DMS153 (cell line): ENCODE measurements at places on chromosomes 12 and 14.

DNA sequence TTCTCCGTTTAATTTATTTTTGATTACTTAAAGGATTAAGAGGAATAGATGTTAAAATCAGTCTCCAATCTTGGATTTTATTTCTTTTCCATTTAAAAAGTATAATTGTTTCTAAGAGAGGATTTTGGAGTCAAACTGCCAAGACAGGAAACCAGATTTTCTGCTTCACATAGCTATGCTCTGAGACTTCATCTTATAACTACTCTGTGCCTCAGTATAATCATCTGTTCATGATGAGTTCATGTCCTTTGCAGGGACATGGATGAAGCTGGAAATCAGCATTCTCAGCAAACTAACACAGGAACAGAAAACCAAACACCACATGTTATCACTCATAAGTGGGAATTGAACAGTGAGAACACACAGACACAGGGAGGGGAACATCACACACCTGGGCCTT, 9.0 kb upstream of the TAS2R31 start:
- DNase-seq, result no peak

- DNase-seq, result peak; percentile 62
These were observed 221.9 kb downstream of the PELI2 start for GRCh38 chr14:56339855-56340701.

GRCh38 chr14:34678306-34678705, 36.1 kb downstream of the CFL2 start:
- no peak for DNase-seq

DNA sequence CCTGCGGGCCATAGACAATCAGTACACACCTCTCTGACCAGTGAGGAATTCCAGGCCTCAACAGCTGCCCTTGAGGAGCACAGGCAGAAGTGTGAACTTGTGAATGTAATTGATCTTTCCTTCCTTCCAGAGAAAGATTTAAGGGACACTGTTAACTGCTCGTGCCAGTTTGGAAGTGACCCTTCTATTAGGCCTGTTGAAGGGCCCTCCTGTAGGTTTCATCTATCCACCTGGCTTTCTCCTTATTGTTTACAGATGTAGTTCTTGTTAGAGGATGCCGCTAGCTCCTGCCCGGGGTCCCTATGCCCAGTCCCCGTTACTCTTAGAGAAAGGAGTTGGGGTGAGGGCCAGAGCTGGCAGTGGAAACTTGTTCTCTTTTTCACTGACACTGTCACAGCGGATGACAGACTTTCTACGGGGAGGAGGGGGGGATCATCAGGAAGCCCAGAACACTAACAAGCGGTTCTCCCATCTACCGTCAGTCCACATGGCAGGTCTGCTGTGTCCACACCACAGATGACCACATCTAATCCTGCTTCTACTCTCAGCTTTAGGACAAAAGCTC, 42.6 kb downstream of the SH2B3 start:
- DNase-seq, result no peak

DNA sequence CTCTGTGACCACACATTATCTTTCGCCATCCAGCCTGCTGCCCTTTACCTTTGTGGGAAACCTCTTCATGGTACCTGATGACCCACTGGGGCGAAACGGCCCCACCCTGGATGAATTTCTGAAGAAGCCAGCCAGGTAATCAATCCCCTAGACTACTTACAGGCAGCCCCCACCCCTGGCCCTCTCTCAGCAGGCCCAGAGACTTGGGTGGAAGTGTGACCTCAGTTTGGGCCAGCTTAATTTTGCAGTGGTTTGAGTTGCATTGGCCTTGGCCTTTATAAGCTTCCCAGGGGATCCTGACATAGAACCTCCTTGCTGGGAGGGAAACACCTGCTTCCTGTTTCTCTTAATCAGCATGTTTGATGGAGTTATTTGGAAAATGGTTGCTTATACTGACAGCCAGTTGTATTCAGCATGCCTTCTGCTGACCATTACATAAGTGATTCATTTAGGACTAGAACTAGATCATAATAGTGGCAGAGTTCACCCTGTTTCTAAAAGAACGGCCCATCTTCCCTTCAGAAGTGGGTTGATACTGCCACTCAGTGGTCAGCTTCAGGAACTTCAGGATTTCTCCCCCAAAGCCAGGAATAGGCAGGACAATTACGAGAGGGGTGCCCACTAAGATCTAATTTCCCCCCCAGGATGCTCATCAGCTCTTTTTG, 6.1 kb downstream of the SDR39U1 start:
- peak; percentile 63 for DNase-seq

- DNase-seq, result peak; percentile 18
These were observed 4.3 kb downstream of the NAP1L1 start for GRCh38 chr12:76080017-76080728.

GRCh38 chr14:56414236-56414635, 165.4 kb upstream of the TMEM260 start:
- DNase-seq, result no peak

DNA sequence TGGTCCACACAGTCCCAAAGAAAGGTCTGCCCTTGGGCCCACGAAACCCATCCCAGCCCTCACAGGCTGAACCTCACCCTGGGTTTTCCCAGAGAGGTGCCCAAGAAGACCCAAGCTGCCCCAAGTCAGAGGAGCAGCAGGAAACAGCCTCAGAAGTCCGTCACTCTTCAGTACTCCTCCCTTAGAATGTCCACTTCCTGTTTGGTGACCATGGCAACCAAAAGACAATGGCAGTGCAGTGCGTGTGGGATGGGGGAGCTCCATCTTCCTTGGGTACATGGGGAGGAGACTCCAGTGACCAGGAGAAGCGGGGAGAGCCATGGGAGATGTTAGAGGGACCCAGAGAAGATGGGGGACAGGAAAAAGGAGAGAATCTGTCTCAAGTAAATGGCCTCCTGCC, 11.3 kb downstream of the SELPLG start:
- peak; percentile 84 for DNase-seq

GRCh38 chr12:54175200-54175963, 13.4 kb downstream of the SMUG1 start:
- no peak for DNase-seq

GRCh38 chr12:97797473-97797872, 334.9 kb downstream of the RMST start:
- no peak for DNase-seq

- no peak for DNase-seq
These were observed 120.2 kb upstream of the DNM1L start for GRCh38 chr12:32558903-32559302.

- DNase-seq, result no peak
These were observed 25.9 kb downstream of the DYRK2 start for GRCh38 chr12:67674417-67674816.

GRCh38 chr12:68769941-68770340, 24.0 kb downstream of the SLC35E3 start:
- no peak for DNase-seq

DNA sequence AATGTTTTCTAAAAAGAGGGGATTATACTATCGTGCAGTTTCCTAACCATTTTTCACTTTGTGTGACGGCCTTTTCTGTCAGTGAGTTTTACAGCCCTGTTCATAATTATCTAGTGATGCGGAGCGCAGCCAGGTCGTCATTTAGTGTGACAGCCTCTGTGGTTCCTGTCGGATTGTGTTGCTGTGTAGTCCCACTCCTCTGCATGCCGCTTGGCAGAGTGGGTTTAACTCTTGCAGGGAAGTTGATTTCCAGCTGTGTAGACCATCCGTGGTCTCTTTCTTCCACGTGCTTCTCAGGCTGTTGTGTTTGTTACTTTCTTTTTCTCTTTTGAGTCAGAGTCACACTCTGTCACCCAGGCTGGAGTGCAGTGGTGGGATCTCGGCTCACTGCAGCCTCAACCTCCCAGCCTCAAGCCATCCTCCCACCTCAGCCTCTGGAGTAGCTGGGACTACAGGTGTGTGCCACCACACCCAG, 8.6 kb downstream of the RAN start:
- DNase-seq, result no peak

DNA sequence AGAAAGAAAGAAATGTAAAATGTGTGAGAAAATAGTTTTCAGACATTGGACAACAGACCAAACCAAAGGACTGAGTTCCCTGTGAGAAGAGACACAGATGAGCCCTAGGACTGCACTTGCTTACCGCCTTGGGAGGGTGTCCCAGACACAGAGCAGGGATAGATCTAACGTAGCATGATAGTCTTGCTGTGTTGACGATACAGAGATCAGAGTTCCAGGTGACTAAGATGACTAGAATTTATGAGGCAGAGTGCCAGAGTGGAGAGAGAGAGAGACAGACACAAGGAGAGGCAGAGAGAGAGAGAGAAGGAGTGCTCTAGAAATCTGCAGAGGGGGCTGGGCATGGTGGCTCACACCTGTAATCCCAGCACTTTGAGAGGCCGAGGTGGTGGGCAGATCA, 148.2 kb upstream of the LMNTD1 start:
- DNase-seq, result no peak

DNA sequence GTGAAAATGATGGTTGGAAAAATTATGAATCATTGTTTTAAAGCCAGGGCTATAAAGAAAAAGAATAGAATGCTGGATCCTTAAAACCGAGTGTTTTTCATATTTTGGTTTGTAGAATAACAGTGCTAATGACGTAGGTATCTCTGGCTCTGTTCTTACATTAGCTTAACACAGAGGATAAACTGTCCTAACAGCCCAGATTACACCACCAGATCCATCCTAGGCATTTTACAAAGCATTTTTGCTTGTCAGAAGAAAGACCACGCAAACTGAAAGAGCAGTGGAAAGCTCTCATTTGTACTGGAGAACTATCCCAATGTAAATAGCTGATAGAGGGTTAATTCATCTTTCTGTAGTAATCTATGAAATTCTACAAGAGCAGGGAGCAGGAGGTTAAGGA, 13.6 kb downstream of the IFT81 start:
- DNase-seq, result no peak

- DNase-seq, result no peak
These were observed 84.7 kb upstream of the FERMT2 start for GRCh38 chr14:53035336-53036210.

- DNase-seq, result no peak
These were observed 27.7 kb upstream of the PEX5 start for GRCh38 chr12:7161811-7162210.

GRCh38 chr14:105702275-105702817, 176.0 kb downstream of the TMEM121 start:
- no peak for DNase-seq

DNA sequence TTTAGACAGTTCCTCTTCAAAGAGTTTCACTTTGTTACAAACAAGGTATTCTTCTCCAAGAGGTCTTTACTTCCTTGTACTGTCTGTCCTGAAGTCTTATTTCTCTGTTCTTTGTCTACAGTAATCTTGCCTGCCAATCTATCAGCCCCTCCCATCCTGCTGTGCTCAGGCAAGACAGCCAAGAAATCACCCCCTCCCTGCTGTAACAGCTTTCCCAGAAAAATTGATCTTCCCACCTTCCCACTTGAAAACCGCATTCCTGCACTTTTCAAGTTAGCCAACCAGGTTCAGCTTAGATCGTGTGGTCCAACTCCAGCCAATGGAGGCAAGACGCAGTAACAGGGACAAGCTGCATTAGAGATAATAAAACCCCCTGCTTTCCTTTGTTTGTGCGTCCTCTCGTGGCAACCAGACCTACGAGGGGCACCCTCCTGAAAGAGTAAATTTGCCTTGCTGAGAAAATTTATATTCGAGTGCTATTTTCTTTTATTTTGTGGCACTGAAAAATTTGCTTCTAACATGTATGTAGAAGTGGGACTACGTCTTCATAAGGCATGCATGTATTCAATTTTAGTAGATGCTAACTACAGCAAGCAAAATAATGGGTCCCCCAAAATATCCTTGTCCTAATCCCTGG, 46.5 kb upstream of the ESR2 start:
- no peak for DNase-seq

GRCh38 chr12:69341328-69341727, 6.9 kb upstream of the LYZ start:
- no peak for DNase-seq

DNA sequence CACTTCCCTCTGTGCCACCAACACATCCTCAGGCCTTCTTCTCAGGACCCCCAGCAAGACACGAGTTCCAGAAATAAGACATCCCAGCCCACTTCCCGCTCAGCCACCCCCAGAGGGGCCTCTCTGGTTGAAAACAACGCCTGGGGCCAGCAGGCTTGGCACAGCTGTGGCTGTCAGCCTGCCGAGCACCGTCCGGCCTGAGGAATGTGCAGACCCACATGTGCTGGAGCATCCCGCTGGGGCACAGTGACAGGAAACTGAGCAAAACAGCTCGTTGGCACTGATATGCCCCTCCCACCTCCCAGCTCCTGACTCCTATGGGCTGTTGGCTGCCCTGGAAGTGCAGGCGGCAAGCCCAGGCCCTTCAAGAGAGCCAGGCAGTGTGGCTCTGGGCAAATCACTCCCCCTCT, 1.4 kb downstream of the SYNE3 start:
- DNase-seq, result peak; percentile 59

DNA sequence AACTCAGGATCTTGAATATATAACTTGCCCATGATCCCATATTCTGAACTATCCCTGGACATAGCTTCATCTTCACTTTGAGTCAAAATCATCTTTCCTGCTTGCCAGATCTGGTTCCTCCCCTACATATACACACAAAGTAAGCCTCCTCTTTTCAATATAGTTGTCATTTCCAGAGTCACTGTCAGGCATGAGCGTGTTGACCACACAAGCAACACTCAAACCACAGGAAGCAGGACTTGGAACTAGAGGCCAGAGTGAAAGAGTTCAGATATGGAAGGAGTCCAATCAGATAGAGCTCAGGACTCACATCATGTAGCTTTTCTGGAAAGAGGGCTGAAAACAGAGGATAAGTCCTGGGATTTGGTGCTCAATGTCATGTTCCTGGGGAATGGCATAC, 1140.6 kb downstream of the BCL11B start:
- no peak for DNase-seq

DNA sequence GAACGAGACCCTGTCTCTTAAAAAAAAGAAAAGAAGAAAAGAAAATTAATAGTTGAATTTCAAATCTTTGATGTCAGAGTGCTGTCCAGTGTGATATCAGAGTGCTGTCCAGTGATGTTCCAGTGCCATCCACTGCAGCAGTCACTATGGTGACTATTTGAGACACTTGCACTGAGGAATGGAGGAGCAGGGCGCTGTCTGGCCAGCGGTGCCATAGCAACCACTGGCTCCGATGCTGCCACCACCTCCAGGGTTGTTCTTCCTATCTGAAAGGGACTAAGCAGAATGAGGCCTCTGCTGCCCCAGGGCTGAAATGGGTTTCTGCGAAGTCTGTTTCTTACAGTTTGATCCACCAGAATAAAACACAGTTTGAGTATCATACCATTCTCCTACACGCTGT, 272.9 kb downstream of the NUAK1 start:
- no peak for DNase-seq

DNA sequence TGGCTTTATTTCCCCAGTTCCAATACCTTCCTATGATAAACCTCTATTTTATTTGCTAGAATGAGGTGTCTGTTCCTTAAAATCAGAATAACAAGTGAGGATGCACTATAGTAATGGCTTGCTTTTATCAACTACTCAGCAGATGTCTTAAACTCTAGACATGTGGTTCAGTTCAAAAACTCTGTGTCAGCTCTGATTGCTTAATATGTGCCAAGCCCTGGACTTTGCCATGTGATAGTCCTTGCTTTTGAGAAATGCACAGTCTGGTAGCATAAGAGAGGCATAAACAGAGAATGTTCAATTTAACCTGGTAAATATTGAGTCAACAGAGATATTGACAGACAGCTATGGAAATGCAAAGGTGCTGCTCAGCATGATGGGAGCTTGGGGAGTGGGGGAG, 254.8 kb downstream of the PDZRN4 start:
- no peak for DNase-seq

- DNase-seq, result no peak
These were observed 307.7 kb downstream of the CCDC91 start for GRCh38 chr12:28497889-28498411.
